ENCODE measurements at places on chromosomes 5 and 9. TPM values are rescaled to one million over a fixed set of nuclear protein-coding genes. Genes with fewer than 3 reads are reported as not detected.

- no peak for DNase-seq
Measured at GRCh38 chr9:95104980-95105379, 212.5 kb downstream of the FANCC start.

DNA sequence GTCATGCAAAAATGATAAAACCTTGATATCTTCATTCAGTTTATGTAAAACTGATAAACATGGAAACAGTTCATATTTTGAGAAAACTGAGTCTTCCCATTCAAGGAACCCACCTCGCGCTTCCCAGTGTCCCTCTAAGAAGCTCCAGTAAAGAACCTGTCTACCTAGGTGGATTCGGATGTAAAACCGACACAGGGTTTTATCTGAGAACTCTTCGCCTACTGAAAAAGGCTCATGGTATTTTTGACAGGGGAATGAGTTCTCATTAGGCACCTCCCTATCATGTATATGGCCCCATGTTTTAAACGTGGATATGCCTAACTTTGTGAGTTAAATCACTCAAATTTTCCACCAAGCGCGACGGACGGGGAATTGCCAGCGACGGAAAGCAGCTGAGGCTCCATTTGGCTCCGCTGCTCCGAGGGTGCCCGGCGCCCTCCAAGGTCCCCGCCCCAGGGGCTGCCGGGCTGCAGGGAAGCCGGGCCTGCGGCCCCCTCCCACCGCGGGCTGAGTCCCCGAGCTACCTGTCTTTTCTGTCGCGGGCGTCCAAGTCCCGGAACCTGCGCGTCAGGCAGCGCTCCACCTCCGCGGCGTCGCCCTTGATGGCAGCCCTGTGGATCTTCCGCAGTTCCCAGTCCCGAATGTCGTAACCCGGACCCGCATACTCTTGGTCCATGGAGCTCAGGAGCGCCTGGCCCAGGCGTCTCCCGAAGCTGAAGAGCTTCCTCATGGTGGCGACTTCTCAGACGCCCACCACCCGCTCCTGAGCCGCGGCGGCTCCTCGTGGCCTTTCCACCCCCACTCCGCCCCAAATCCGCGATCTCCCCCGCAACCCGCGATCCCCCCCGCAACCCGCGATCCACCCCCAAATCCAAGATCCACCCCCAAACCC lies 594 bp downstream of the ANKRD18A start:
- DNase-seq: no peak

- no peak for DNase-seq
Measured at GRCh38 chr5:132428484-132429462, 59.3 kb downstream of the SLC22A5 start.

GRCh38 chr5:78929833-78930232 lies 55.3 kb downstream of the ARSB start:
- no peak for DNase-seq

DNA sequence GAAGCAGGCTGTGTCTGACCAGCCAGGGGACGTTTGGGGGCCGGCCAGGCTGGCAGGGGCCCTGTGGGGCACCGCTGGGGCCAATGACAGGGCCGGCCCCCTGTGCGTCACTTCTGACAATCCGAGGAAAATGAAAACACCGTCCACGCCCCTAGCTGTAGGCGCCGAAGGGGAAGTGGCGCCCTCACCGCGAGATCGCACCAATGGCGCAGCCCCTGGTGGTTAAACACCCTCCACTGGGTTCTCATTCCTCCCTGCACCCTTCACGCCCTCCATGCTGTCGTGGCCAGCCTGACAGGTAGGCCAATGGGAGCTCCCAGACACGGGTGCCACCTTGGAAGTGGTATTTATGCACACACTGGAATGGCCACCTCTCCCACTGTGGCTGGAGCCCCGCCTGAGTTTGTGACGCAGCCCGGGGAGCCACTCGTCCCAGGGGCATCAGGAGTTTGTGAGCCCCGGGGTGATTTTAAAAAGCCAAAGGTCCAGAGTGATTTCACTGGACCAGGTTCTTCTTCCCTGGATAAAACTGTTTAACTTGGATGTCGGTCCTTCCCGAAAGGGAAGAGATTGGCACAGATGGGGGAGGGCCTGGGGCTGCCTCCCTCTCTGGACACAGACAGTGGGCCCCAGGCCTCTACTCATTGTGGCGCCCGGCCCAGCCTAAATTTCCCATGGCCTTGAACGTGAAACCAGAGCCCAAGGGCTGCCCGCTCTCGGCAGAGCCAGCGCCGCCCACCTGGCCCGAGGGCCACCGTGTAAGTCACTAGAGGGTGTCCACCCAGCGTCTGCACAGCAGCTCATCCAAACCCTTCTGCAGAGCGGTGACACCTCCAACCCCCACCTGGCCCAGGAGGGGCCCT lies 49.7 kb downstream of the NKD2 start:
- no peak for DNase-seq

Gene ZNF354B
- polyA plus RNA-seq: 14.8 TPM

Gene PPP1R26
- not detected for polyA plus RNA-seq

Gene PRELID2
- polyA plus RNA-seq: not detected

Gene FOXI1
- not detected for polyA plus RNA-seq

Gene SLC31A2
- 2.3 TPM for polyA plus RNA-seq

Gene MYMK
- polyA plus RNA-seq: 58.7 TPM

Measured in muscle of arm (tissue), 14 donors.